Activated CD4-positive, alpha-beta memory T cell treated with anti-CD3 and anti-CD28 coated beads for 36 hours (primary cell): ENCODE measurements at places on chromosomes 4 and X. TPM values are rescaled to one million over a fixed set of nuclear protein-coding genes. Genes with fewer than 3 reads are reported as not detected.
A peak's percentile ranks its signal among the peaks of the same experiment; 100 is the strongest.

- no peaks in the 10 kb centered on the region for H3K27me3 ChIP-seq
- no peak for DNase-seq
- no peaks in the 10 kb centered on the region for H3K36me3 ChIP-seq
- H3K4me1 ChIP-seq = no peaks in the 10 kb centered on the region
Observed at GRCh38 chr4:124433044-124433443, 279.5 kb downstream of the ANKRD50 start.

DNA sequence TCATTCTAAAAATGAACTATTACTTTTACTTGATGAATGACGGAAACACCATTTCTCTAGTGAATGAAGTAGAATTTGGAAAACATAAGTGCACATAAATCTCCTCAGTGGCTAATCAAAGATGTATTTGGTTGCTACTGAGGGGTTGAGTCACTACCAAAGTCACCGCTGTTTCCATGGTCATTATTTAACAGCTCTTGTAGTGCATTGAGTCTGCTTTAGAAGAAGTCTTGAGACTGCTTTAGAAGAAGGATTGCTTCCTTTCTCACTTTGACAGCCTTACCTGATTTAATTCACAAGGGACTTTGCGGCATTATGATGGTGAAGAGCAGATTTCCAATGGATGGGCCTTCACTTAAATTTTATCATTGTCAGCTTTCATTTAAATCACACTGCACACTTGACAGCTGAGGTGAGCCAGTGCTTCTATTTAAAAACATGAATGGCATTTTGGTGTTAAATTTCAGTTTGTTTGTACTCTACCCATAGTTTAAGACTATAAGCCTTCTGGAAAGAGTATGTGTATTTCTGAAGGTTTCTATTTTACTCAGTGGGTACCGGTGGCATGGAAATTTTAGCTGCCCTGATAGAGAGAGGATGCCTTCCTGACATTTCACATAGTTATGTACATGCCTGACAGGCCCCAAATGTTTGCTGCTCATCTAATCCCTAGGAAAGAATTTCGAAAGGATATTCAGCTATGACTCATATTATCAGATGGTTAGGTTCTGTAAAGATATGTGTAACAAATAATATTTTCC lies 9.5 kb downstream of the ASB5 start:
- H3K27ac ChIP-seq = no peak overlapping the region
- H3K27me3 ChIP-seq = no peaks in the 10 kb centered on the region
- H3K36me3 ChIP-seq = no peaks in the 10 kb centered on the region
- H3K4me3 ChIP-seq = no peak overlapping the region

DNA sequence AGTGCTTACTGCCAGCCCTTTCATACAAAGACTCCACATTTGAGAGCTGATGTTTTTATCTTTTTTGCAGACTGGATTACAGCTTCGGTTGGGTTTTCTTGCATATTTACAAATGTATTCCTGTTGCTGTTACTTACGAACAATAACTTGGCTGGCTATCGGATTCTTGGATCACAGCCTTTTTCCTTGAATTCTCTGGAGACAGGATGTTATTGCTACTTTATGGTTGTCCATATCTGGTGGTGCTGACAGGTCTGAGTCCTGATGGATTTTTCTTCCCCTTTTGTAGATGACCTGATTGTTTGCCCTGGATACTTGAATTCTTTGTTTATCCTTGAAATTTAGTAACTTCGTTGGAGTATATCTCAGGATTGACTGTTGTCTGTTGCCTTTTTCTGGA lies 77.7 kb downstream of the PDK3 start:
- DNase-seq = no peak
- H3K27me3 ChIP-seq = no peaks in the 10 kb centered on the region
- H3K4me3 ChIP-seq = no peak overlapping the region
- no peaks in the 10 kb centered on the region for H3K36me3 ChIP-seq

DNA sequence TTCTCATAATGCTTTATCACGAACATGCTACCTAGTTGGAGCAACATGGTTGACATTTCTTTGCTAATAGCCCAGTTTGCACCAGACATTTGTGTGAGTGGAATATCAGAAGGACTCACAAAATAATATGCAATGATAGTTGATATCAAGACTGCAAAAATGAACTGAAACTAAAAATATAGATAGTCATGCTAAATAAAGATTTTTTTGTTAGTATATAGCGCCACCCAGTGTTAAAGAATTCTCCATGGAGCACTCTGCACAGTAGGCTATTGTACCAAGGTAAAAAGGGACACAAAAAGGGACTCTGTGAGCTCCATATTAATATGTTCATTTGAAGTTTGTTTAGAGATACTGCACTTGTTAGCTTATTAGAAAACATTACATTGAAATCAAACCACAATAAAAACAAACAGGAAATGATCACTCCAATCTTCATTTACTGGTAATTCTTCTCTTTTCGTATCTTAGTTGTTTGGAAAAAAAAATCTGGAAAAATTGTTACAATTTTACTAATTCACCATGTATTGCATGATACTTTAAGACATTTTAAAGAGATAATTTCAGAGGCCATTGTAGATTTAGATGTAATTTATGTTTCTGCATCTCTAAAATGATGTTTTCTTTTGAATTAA lies 1509.6 kb downstream of the ADGRL3 start:
- H3K36me3 ChIP-seq = no peaks in the 10 kb centered on the region
- H3K4me3 ChIP-seq = no peak overlapping the region
- H3K4me1 ChIP-seq = no peaks in the 10 kb centered on the region
- no peak for DNase-seq

- no peak for DNase-seq
- H3K4me3 ChIP-seq = no peak overlapping the region
- H3K4me1 ChIP-seq = no peaks in the 10 kb centered on the region
- no peak overlapping the region for H3K27ac ChIP-seq
- H3K36me3 ChIP-seq = no peaks in the 10 kb centered on the region
Observed at GRCh38 chr4:1465173-1466033, 59.2 kb upstream of the NKX1-1 start.

DNA sequence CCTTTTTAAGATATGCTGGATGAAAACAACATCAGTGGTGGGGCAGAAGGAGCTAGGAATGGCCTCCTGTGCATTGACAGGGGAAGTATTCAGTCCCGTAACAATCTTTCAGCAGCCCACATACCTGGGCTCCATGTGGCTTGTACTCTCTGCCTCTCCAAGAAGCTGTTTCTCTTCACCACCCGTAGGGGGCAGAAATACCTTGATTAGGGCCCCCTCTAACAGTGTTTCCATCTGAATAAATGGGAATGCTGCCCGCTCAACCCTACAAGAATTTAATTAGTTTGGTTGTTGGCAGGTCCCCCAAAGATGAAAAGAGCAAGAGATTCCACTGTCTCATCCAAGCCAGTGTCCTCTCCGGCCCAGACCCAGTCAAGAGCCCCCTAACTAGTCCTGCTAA lies 155.2 kb downstream of the SMIM20 start:
- H3K27me3 ChIP-seq = peaks cover 1% of the 10 kb centered on the region
- no peak overlapping the region for H3K4me3 ChIP-seq
- H3K4me1 ChIP-seq = peaks cover 28% of the 10 kb centered on the region
- no peaks in the 10 kb centered on the region for H3K36me3 ChIP-seq
- no peak for DNase-seq

GRCh38 chrX:34918856-34919255 lies 23.7 kb upstream of the FAM47B start:
- no peaks in the 10 kb centered on the region for H3K27me3 ChIP-seq
- H3K36me3 ChIP-seq = no peaks in the 10 kb centered on the region
- H3K4me3 ChIP-seq = no peak overlapping the region
- no peaks in the 10 kb centered on the region for H3K4me1 ChIP-seq

DNA sequence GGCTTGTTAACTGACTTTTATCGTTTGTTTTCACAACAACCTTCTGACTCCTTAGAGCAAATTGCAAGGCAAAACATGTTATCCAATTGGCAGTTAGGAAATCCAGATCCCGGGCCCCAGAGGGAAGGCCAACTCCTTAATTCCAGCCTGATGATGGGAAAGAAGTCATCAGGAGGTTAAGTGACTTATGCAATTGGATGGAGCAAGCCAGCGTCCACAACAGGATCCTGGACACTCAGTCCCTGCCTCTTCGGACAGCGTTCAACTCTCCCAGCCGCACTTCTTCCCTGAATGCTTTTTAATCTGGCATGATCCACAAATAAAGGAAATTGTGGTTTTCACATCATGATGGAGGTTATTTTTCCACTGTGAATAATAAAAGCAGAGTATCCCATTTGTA lies 310.1 kb downstream of the RAB28 start:
- no peaks in the 10 kb centered on the region for H3K4me1 ChIP-seq
- DNase-seq = no peak
- H3K4me3 ChIP-seq = no peak overlapping the region
- no peaks in the 10 kb centered on the region for H3K27me3 ChIP-seq

- H3K27ac ChIP-seq = no peak overlapping the region
- no peaks in the 10 kb centered on the region for H3K36me3 ChIP-seq
- DNase-seq = no peak
- no peaks in the 10 kb centered on the region for H3K27me3 ChIP-seq
- no peak overlapping the region for H3K4me3 ChIP-seq
- H3K4me1 ChIP-seq = peaks cover 65% of the 10 kb centered on the region
Observed at GRCh38 chr4:101284546-101284945, 62.8 kb downstream of the PPP3CA start.

DNA sequence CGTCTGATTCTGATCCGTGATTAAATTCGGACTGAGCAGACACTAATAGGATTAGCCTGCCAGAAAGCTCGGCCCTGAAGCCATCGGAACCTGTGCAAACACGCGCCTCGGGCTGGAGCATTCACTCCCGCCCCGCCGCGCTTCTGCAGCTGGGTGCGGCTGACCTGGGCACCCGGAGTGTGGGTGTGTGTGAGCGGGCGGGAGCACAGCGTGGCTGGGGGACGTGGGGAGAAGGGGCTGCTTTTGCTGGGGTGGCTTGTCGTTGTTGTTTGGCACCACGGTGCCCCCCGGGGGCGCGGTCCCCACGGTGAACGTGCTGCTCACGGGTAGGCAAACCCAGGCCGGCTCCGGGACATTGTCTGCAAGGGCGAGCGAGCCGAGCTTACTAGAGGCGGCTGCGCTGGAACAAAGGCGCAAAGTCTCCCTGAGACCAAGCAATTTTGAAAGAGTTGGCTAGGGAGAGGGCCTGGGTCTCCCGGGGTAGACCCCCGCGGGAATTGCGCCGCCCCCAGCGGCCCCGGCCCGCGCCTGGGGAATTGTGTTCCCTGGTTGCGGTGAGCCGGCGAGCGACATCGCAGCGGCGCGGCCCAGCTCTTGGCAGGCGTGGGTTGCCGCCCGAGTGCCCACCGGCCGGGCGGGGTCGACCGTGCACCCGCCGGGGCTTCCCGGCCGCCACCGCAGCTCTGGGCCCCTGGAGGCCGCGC lies 1.4 kb downstream of the MAMLD1 start:
- H3K4me3 ChIP-seq = peak overlapping the region; percentile 71
- H3K4me1 ChIP-seq = peaks cover 18% of the 10 kb centered on the region
- peak; percentile 31 for DNase-seq
- H3K36me3 ChIP-seq = no peaks in the 10 kb centered on the region
- no peak overlapping the region for H3K27ac ChIP-seq

DNA sequence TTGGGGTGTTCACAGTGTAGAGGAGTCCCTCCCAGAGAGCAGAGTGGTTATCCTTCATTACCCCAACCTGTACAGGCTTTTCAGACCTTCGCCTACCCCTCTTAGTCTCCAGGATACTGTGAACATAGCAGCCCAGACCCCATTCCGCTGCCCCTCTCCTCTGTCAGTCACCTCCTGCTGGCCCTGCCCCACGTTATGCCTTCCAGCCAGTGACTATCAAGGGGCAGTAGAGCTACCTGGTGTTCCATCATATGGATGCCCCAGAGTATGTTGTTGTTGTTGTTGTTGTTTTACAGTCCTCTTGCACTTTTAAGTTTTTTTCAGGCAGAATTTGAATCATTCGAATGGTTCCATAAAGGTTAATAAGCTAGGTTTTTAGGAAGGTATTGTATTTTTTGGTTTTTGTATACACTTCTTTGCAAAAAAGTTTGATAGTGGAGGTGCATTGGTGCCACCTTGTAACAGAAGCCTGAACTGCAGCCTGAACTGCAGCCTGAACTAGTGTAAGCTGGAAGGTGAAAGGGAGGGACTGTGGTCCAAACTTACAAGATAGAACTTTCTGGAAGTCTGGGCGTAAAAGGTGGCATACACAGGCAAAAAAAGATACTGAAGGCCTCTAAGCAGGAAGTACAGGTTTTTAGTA lies 101.4 kb upstream of the RAB40AL start:
- no peak overlapping the region for H3K27ac ChIP-seq
- peak; percentile 15 for DNase-seq
- no peaks in the 10 kb centered on the region for H3K36me3 ChIP-seq
- H3K4me1 ChIP-seq = no peaks in the 10 kb centered on the region
- no peak overlapping the region for H3K4me3 ChIP-seq

DNA sequence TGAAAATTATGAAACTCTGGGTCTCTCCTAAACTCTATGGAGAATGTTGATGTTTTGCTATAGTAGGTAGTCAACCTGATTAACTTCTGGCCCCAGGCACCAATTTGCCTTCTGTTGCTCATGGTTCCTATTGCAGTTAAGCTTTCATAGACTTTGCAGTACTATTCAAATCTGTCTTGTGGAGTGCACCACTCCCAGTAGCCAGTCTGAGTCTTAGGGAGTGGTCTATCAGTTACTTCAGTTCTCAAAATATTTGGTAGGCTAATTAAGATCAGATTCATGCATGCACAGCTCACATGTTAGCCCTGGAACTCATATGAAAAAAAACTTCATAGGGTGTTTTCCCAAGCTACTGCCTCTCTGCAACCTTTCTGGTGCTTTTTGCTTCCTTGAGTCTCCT lies 53.3 kb downstream of the BMP15 start:
- no peaks in the 10 kb centered on the region for H3K36me3 ChIP-seq
- no peaks in the 10 kb centered on the region for H3K4me1 ChIP-seq
- no peaks in the 10 kb centered on the region for H3K27me3 ChIP-seq
- no peak overlapping the region for H3K4me3 ChIP-seq
- no peak for DNase-seq

DNA sequence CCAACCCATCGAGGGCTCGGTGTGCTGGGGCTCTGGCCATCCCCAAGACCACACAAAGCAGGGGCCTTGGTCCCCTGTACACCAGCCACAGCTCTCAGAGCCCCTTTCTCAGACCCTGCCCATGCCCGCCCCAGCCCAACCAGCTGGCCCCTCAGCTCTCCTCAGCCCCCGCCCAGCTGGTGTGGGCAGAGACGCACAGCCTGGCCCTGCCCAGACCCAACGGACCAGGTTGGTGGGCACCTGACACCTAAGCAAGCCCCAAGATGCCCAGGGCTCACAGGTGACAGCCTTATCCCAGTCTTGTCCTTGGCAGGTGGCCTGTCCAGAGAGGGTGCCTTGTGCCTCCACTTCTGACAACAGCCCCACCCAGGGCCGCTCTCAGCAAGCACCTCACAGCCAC lies 42.4 kb downstream of the FAM53A start:
- no peak for DNase-seq
- H3K36me3 ChIP-seq = no peaks in the 10 kb centered on the region
- H3K4me3 ChIP-seq = no peak overlapping the region
- no peaks in the 10 kb centered on the region for H3K27me3 ChIP-seq
- H3K27ac ChIP-seq = no peak overlapping the region

LRAT gene
- total RNA-seq = not detected

FAM53A gene
- total RNA-seq = 1.3 TPM

RAB33A gene
- 29.6 TPM for total RNA-seq

TRMT10A gene
- total RNA-seq = 5.6 TPM

ENPEP gene
- total RNA-seq = not detected

USP26 gene
- not detected for total RNA-seq
